ENCODE measurements at places on chromosomes 16 and 17.

- no peak for DNase-seq
These were observed 4.0 kb upstream of the ZFHX3 start for GRCh38 chr16:73051961-73052360.

DNA sequence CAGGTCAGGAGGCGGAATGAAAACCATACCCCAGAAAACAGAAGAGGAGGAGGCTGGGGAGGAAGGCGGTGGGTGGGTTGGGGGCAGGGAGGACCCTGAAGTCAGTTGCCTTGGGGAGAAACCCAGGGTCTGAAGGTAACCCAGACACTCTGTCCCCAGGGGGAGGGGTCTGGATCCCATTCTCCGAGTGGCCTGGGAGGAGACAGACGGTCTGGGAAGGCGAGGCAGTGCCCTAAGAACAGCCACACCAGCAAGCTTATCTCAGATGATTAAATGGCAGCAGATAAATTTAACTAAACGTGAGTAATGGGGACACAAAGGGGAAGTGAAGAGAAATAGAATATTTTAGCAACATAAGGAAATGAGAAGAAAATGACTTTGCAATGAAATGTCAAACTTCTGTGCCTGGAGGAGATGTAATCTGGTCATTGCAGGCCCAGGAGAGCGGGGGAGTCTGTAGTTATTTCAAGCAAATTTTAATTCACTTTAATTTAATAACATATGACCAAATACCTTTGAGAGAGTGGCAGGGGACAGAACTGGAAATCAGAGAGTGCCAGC lies 21.4 kb upstream of the ZFP90 start:
- DNase-seq = no peak

- no peak for DNase-seq
These were observed 107.8 kb downstream of the CRLF3 start for GRCh38 chr17:30716461-30717290.

GRCh38 chr17:82863941-82864712 lies 24.3 kb upstream of the ZNF750 start:
- DNase-seq = peak; percentile 87

DNA sequence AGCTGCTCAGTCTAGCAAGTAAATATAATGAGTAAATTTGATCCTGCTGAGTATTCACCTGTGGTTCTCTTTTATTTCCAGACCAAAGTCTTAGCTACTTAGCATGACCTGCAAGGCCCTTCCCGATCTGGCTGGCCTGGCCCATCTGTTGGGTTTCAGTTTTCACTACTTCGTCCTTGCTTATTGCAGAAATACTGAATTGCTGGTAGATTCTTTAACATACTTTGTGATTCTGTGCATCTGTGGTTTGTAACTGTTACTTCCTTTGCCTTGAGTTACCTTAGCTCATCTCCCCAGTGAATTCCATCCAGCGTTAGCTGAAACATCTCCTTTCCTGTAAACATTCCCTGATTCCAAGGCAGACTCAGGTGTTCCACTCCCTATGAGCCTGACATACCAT lies 131.1 kb downstream of the PHKB start:
- no peak for DNase-seq

Measured in SW480 (cell line).